A172 (cell line): ENCODE measurements at places on chromosomes 11 and 22. TPM values are rescaled to one million over a fixed set of nuclear protein-coding genes. Genes with fewer than 3 reads are reported as not detected.

MIOX gene
- not detected in 2 replicates for total RNA-seq

PNPLA5 gene
- not detected in 2 replicates for total RNA-seq

ABTB2 gene
- 0.72 and 0.93 TPM in 2 replicates for total RNA-seq

CSNK2A3 gene
- total RNA-seq: 3.4 and 3.6 TPM in 2 replicates

MAJIN gene
- not detected in 2 replicates for total RNA-seq

EFEMP2 gene
- 48.5 and 56.8 TPM in 2 replicates for total RNA-seq

CCDC87 gene
- total RNA-seq: 0.31 and 1.2 TPM in 2 replicates
